ENCODE measurements at places on chromosomes 16 and 17. TPM values are rescaled to one million over a fixed set of nuclear protein-coding genes. Genes with fewer than 3 reads are reported as not detected.

PDPR gene
- total RNA-seq: 31.0 TPM

KRT9 gene
- 0.07 TPM for total RNA-seq

KRTAP4-6 gene
- not detected for total RNA-seq

HSD17B1 gene
- 2.0 TPM for total RNA-seq

MYL11 gene
- total RNA-seq: not detected

TPSD1 gene
- total RNA-seq: not detected

FOXJ1 gene
- total RNA-seq: not detected

MYH10 gene
- total RNA-seq: 349 TPM

SBK1 gene
- 0.03 TPM for total RNA-seq

CACNG5 gene
- not detected for total RNA-seq

MPO gene
- not detected for total RNA-seq

RTN4RL1 gene
- total RNA-seq: 0.46 TPM

HBM gene
- total RNA-seq: not detected

CHD9NB gene
- 2.7 TPM for total RNA-seq

PRSS8 gene
- total RNA-seq: not detected

APOBR gene
- total RNA-seq: not detected

LRRC37A gene
- 1.6 TPM for total RNA-seq

OR1F1 gene
- 0.07 TPM for total RNA-seq

KATNIP gene
- total RNA-seq: 30.7 TPM

TP53TG3F gene
- not detected for total RNA-seq

SMIM36 gene
- not detected for total RNA-seq

CCL8 gene
- 0.20 TPM for total RNA-seq

NECAB2 gene
- 0.30 TPM for total RNA-seq

CCL7 gene
- 3.7 TPM for total RNA-seq

OR1A1 gene
- total RNA-seq: not detected

UBFD1 gene
- 121 TPM for total RNA-seq

GPR142 gene
- 0.26 TPM for total RNA-seq

GGT6 gene
- not detected for total RNA-seq

MPDU1 gene
- 36.2 TPM for total RNA-seq

CLEC3A gene
- not detected for total RNA-seq

SLC6A2 gene
- total RNA-seq: not detected

MFAP4 gene
- 39.1 TPM for total RNA-seq

CALB2 gene
- 0.46 TPM for total RNA-seq

MT1G gene
- total RNA-seq: not detected

NPIPB9 gene
- total RNA-seq: 0.72 TPM

SLC5A2 gene
- total RNA-seq: 0.07 TPM

KRT27 gene
- total RNA-seq: not detected

PRAC1 gene
- not detected for total RNA-seq

CCL4L2 gene
- total RNA-seq: not detected

SLC13A2 gene
- not detected for total RNA-seq

CBFA2T3 gene
- total RNA-seq: not detected

SPNS2 gene
- total RNA-seq: 0.13 TPM

AGRP gene
- not detected for total RNA-seq

ZSCAN10 gene
- total RNA-seq: not detected

WNK4 gene
- 0.79 TPM for total RNA-seq

NAA60 gene
- 16.6 TPM for total RNA-seq

C16orf86 gene
- total RNA-seq: 2.7 TPM

GDPD1 gene
- 0.98 TPM for total RNA-seq

GPR179 gene
- 0.10 TPM for total RNA-seq

HCRT gene
- not detected for total RNA-seq

ITGA2B gene
- total RNA-seq: 0.30 TPM

TBC1D26 gene
- 0.39 TPM for total RNA-seq
